ENCODE measurements at places on chromosomes 1 and 21.
A peak's percentile ranks its signal among the peaks of the same experiment; 100 is the strongest.

- no peak for DNase-seq
Observed at GRCh38 chr1:152473887-152474537, 36.6 kb upstream of the LCE5A start.

GRCh38 chr1:145997718-145998023, 1.3 kb upstream of the TXNIP start:
- DNase-seq, result no peak

DNA sequence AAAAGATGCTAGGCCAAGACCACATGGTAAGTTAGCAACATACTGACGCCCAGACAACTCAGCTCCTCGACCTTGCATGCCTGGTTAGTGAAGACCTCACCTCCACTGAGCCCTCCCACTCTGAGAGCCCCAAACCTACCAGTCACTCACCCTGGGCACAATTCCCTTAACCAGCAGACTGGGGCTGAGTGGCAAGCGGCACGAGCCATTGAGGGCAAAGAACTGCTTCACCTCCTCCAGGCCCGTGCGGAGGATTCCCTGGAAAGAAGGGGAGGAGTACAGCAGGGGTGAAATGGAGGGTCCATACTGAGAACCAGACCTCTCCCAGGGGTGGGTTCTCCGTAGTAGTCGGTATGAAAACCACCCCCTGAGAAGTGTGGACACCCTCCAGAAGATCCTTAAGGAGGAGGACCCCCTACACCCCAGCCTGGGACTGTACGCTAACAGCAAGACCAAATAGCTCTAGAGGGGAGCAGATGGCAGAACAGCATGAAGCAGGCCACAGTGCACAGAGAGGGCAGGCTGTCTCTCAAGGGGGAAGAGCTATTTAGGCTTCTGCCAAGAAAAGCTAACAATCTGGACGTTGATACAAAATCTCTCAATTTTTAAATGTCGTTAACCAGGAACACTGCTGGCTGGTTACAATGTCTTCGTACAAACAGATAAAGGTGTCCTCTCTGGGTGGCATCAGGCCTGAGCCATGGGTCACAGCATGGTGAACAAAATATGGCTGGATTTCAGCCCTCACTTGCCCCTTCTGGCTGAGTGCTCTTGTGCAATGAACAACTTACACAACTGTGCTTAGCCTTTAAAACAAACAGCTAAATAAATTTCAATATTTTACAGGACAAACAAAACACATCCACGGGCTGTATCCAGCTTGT, 31.0 kb upstream of the PPP1R15B start:
- no peak for DNase-seq

GRCh38 chr1:230268371-230269170, 157.6 kb downstream of the PGBD5 start:
- peak; percentile 24 for DNase-seq

DNA sequence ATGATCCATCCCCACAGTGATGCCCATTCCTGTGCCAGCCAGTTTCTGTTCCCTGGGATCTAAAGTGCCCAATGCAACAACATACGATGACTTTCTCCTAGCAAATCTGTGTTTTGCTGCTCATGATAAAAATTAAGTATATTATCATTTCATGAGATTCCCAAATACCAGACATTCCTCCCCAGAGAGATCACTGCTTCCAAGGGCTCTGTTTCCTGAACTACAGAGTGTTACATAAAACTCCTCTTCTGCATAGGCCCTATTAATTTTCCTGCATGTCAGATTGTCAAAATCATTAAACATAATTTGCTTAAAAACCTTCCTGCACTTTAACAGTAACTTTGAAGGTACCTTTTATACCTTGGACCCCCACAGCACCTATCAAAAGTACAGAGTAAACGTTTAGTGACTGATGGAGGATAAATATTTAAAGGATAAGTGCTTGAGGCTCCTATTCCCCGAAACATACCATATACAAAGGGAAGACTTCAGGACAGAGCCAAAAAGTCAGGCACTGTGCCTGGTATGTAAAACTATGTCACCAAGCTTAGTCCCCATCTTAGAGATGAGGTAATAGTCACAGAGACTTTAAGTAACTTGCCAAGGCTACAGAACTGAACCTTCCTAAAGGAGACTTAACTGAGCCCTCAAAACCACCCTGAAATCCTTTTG, 50.2 kb downstream of the SLC25A24 start:
- DNase-seq, result no peak

GRCh38 chr21:32337206-32337605, 38.6 kb downstream of the MRAP start:
- DNase-seq, result no peak

DNA sequence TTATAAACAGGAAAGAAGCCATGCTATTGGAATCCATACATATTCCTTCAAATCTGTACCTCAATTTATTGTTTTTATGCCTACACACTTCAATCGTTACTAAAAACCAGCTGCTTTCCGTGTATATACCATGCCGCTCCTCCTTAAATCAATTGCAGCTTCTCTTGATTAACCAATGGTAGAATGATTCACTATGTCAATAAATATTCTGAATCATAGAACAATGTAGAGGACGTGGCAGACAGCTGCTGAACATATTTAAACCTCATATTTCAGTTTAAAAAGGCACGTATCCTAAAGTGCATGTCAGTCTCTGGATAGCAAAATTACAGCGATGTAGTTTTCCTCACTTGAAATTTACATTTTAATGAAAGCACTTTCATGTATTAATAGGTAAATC, 100.4 kb downstream of the MRPL39 start:
- no peak for DNase-seq

DNA sequence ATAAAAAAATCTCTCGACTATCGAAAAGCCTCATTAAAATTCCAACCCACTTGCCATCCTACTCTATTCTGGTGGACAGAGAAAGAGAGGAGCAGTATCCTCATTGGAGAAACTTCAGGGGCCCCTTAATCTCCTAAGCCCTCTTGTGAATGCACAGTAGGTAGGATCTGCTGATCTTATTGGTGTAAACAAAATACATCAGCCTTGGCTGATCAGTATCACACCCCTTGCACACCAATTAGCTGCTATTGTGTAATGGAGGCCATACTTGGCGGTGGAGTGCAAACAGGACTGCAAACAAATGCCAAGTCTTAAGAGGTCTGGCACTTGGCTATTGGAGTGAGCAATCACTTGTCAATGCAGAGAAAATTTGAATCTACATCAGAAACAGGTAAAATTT, 15.7 kb downstream of the VCAM1 start:
- DNase-seq, result no peak

DNA sequence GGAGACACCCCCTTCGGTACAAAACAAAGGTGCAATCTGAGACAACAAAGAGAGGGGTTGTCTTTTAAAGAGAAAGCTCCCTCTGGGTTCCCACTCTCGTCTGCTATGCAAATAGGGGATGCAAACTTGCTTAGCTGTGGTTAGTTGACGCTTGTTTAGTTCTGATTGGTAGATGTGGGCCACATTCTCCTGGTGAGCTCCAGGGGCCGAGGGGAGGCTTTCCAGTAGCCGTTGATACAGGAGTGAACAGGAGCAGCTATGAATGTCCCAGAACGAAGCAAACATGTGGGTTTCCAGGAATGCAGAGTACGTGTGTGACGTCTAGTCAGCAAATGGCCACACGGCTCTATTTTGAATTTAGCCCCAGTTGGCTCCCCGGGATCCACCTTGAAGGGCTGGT, 14.7 kb downstream of the TFF2 start:
- DNase-seq, result no peak

DNA sequence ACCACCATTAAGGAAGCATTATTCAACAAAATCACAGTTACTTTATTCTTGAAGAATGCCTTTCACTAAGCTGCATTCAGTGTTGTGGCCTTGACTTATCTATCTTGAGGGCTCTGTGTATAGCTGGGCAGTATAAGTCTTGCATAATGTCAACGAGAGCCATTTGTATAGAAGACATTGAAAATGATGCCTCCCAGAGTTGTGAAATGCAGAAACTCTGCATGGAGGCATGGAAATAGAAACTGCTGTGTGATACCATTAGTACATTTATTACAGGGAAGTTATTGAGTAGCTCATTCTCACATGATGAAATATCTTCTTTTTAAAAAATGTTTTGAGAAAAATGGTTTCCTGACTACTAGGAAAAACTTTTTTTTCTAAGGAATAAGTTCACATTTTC, 111.4 kb upstream of the SNX7 start:
- DNase-seq, result no peak

DNA sequence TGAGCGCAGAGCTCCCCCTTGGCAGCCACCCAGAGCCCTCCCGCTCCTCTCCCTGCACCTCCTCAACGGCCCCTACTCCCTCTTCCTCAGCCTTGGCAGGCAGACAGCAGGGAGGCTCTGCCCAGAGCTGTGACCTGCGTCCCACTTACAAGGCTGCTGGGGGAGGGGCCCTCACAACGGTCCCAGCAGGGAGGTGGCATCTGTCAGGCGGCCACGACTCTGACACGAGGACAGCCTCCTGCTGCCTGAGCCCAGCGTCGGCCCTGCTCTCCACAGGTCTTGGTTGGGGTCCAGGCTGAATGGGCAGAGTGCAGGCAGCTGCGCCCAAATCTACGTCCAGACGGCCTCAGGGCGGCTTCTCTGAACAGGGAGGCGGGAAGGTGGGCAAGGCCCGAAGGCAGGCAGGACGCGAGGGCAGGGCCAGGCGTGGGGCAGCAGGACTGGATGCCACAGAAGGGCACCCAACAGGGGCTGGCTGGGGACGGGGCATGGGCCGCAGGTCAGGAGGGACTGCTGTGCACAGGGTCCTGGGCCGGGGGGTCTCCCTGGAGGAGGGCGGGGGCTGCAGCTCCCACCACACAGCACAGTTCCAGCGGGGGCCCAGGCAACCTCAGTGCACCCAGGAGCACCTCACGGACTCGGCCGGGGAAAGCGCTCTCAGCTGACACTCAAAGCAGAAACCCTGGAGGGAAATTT, 7.5 kb downstream of the SLC19A1 start:
- DNase-seq, result no peak

DNA sequence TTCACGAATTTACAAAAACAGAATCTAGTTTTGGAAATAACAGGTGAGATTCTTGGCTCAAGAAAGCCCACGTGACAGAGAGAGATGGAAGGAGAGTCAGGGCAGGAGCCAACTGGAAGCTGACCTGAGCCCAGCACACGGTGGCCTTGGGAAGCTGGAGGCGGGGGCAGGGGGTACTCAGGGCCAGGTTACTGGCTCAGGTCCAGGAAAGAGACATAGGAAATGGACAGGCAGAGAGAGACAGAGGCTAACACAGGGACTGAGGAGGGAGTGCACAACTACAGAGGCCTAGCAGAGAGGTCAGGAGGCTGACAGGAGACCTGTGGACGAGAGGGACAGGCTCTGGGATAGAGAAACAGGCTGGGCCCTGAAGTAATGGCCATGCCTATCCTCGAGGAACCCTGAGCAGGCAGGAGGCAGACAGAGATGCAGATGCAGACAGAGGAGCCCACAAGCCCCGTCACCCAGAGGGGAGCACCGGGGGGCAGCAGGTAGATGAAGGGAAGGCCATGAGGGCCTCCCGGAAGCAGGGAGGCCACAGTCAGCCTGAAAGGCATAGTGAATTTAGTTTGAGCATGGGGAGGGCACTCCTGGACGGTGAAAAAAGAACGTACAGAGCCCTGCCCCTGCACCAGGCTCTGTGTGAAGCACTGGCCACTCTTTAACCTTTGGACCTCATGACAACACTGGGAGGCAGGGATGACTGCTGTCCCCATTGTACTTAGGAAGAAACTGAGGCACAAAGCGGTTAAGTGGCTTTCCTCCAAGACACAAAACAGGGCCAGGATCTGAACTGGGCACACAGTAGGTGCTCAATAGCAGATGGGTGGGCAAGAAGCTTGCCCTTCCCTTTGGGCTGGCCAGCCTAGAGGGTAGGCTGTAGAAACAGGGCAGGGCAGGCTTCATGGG, 230.1 kb downstream of the TRABD2B start:
- no peak for DNase-seq

DNA sequence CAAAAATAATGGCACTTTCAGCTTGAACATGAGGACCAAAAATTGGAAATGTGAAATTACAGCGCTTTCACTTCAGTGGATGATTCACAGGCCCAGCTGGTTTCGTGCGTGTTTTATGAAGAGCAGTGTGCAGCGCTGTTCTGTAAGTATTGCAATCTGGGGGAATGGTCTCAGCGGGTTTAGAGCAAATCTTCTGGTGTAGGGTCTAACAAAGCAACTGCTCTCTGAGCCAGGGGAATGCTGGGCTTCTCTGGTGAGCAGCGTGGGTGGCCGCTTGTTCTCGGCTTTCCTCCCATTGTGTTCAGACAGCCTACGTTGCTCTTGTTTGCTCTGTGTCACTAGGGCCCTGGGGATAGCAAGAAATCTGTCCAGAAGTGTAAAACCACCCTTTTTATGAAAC, 42.4 kb upstream of the GADD45A start:
- DNase-seq, result no peak

DNA sequence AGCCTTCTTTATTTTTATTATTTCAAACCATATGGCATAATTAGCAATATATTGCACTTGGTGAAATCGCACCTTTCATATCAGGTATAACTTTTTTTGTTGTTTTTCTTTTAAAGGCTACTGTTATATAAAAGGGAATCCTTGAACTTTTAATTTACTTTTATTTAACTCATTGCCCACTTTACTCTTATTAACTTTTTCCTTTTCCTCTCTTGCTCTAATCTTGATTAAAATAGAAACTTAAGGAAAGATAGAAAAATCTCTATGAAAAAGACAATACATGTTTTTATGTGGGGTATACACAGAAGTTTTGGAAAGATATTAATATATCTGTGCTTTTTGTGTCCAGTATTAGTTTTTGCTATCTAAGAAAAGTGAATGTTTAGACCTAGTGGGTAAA, 805.8 kb downstream of the USP25 start:
- no peak for DNase-seq

GRCh38 chr1:150876119-150876454, 312 bp downstream of the ARNT start:
- peak; percentile 63 for DNase-seq

GRCh38 chr1:178055093-178055492, 38.8 kb upstream of the RASAL2 start:
- no peak for DNase-seq

- DNase-seq, result no peak
Observed at GRCh38 chr1:230144010-230144614, 77.1 kb downstream of the GALNT2 start.

DNA sequence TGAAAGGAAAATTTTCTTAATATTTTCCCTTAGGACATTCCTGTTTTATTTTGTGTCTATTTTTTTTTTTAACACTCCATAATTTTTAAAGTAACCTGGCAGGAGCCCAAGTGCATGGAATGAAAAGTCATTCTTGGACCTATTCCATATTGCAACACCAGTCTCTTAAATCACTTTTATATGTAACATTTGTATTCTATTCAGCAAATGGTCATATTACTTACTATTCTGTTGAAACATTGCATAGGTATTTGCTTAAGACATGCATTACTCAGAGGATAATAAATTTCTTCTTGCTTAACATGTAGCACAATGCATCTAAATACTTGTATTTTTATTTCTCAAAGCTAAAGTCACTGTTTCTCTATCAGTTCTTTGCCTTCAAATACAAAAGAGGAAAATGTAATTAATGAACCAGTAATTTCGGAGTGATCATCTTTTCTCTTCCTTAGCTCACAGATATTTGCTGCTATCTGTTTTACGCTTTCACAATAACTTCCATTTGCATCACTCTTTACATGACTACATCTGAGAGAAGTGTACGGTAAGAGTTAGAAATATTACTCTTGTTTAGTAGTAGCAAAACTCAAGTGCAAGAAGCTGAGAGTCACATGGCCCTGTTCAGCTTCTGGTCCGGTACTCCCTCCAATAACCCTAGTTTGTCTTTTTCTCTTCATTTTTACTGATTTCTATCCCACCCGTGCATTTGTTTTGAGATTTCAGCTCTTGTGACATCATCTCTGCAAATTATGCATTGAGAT, 394.8 kb downstream of the USP25 start:
- no peak for DNase-seq

- DNase-seq, result no peak
Observed at GRCh38 chr1:53196017-53196484, 573 bp upstream of the CPT2 start.

- no peak for DNase-seq
Observed at GRCh38 chr1:23249787-23250454, 32.6 kb upstream of the HTR1D start.
